ENCODE measurements at places on chromosomes 5 and 9.

- no peak for DNase-seq
Observed at GRCh38 chr9:106800701-106801270, 62.2 kb upstream of the ZNF462 start.

DNA sequence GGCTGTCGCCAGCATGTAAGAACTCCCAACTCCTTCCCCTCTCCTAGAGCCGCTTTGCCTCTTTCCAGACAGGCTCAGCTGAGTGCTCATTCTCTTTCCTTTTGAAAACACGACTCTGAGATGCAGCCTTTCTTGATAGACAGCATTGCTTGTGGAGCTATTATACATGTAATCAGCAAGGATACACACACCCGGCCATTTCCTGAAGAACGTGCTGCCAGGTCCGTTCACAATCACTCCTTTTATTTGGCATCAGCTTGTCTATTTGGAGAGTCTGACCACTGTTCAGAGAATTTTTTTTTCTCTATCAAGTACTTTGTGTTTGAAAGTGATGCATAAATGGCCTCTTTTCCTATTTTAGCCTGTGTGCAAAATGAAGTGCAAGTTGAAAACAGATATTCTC is 328.7 kb downstream of the MARCHF11 start:
- peak; percentile 31 for DNase-seq

DNA sequence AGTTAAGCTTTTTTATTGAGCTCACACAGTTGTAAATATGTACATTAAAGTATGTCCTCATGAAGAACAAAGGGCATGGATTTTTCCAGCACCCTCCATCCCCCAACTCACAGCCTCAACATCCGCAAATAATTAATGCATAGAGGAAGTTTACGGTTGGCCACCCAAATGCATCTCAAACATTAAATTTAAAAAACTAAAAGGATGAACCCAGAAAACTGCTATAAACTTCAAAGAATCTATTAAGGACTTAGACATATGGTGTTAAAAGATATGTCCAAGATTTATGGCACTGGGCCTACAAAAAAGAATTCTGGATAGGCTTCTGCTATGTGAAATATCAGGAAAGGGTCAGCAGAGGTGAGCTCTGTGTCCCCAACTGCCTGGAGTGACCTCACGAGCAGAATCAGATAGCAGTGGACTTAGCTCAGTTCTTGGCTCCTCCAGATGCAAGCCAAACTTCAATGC is 54.0 kb upstream of the TNC start:
- DNase-seq = no peak

GRCh38 chr9:72733895-72734294 is 212.5 kb downstream of the TMC1 start:
- DNase-seq = no peak

DNA sequence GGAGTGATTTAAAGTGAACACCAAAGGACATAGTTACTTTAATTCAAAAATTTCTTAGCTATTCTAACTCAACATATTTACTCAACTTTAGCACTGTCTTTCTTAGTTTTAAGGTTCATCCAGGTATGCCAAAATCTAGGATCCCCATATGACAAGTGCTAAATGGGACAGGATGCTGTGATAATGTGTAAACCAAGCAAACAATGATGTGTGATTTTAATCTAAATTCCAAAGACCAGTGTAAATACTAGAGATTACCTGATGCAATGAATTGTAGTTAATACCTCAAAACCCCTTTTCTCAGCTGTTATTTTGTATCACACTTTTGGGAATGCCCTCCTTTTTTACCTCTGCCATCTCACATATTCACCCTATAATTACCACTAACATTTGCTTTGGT is 26.8 kb upstream of the ISOC1 start:
- DNase-seq = no peak

- no peak for DNase-seq
Observed at GRCh38 chr5:72606525-72606924, 99.3 kb upstream of the ZNF366 start.

- no peak for DNase-seq
Observed at GRCh38 chr5:148735301-148735835, 81.0 kb upstream of the HTR4 start.

GRCh38 chr5:138955013-138955660 is 80.0 kb upstream of the LRRTM2 start:
- no peak for DNase-seq

GRCh38 chr9:127083138-127083980 is 39.1 kb downstream of the ANGPTL2 start:
- no peak for DNase-seq

- DNase-seq = no peak
Observed at GRCh38 chr9:113221800-113222481, 597 bp downstream of the SLC31A1 start.

DNA sequence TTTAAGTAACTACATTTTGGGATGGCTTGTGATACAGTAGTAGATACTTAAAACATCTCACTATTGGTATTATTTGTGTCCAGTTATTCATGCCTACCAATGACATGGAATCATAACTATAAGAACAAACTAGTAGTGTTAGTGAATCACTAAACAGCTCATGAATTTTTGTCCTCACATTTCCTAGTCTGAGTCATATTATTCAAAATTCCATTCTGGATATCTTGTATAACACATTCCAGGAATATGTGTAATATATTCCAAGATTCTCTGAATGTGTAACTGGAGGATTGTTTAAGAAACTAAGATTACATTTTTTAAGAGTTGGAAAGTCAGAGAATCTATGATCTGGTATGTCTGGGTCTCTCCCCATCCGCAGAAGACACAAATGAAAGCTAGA is 565.3 kb upstream of the ZNF608 start:
- DNase-seq = peak; percentile 89

GRCh38 chr5:16690243-16690852 is 73.6 kb upstream of the RETREG1 start:
- DNase-seq = peak; percentile 63

DNA sequence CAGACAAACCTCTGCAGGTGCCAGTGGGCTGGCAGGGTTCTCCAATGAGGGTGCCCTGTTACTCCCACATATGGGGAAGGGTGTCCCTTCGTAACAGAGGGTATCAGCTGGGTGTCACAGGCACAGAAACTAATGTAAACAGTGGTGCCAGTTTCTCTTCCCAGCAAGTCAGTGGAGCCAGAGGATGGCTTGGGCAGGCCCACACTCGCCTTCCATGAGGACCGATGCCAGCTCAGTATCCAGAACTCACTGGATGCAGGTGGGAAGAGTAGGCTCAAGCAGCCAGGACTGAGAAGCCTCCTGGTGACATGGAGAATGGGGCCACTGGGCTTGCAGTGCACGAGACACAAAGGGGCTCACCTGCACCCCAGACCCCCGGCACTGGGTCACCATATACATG is 30.4 kb downstream of the FSTL4 start:
- no peak for DNase-seq

DNA sequence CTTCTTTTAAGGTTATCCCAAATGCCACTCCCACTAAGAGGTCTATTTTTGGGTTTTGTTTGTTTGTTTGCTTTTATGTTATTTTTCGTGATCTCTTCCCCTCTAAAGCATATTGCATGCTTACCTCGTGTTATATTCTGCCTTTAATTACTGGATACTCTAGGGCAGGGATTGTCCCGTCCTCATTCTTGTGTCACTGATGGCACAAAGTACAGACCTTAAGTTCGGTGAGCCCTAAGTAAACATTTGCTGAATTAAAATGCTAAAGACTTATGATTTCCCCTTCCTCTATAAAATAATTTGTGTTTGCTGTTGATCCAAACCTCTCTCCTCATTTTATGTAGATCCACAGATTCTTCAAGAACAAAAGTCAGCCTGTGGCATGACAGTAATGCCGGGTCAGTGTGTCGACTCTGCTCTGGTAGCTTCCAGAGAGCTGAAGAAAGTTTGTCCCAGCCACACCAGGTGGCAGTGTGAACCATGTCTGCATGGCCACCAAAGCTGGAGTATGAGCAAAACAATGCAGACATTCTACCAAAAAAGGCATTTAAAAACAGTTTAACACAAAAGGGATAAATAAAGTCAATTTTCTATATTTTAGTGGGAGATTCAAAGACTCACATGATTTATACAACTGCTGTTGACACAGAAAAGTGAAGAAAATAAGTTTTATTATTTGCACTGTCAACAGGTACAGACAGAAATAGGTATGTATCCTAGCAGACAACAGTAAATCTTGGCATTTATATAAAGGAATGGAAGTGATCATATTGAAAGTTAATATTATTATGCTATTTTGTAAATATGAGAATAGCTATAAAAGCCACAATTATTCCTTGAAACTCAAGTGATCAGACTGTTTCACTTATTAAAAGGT is 17.9 kb upstream of the POC5 start:
- DNase-seq = peak; percentile 27
